ENCODE measurements at places on chromosomes 6 and 20. TPM values are rescaled to one million over a fixed set of nuclear protein-coding genes. Genes with fewer than 3 reads are reported as not detected.
A peak's percentile ranks its signal among the peaks of the same experiment; 100 is the strongest.

GRCh38 chr20:38178065-38178491, 13.0 kb upstream of the TGM2 start:
- no peak for DNase-seq

GRM1 gene
- total RNA-seq: 0.16 TPM

GRCh38 chr6:131918650-131919355, 32.4 kb downstream of the CCN2 start:
- no peak for DNase-seq

GRCh38 chr20:50450881-50451752, 59.1 kb upstream of the PTPN1 start:
- peak; percentile 47 for DNase-seq

CDK19 gene
- total RNA-seq: 15.0 TPM

GRCh38 chr6:22308939-22309338, 12.1 kb upstream of the PRL start:
- DNase-seq: no peak

NKX2-2 gene
- total RNA-seq: not detected

GRCh38 chr6:37236921-37237320, 20.7 kb upstream of the TBC1D22B start:
- DNase-seq: no peak

GRCh38 chr20:31835977-31836852, 9.2 kb downstream of the FOXS1 start:
- peak; percentile 76 for DNase-seq

SYS1 gene
- 55.0 TPM for total RNA-seq

- no peak for DNase-seq
These were observed 743 bp downstream of the CMTR1 start for GRCh38 chr6:37433657-37434271.

- DNase-seq: no peak
These were observed 123.8 kb downstream of the TAF4 start for GRCh38 chr20:61941721-61942405.

GSTA3 gene
- total RNA-seq: not detected

DNA sequence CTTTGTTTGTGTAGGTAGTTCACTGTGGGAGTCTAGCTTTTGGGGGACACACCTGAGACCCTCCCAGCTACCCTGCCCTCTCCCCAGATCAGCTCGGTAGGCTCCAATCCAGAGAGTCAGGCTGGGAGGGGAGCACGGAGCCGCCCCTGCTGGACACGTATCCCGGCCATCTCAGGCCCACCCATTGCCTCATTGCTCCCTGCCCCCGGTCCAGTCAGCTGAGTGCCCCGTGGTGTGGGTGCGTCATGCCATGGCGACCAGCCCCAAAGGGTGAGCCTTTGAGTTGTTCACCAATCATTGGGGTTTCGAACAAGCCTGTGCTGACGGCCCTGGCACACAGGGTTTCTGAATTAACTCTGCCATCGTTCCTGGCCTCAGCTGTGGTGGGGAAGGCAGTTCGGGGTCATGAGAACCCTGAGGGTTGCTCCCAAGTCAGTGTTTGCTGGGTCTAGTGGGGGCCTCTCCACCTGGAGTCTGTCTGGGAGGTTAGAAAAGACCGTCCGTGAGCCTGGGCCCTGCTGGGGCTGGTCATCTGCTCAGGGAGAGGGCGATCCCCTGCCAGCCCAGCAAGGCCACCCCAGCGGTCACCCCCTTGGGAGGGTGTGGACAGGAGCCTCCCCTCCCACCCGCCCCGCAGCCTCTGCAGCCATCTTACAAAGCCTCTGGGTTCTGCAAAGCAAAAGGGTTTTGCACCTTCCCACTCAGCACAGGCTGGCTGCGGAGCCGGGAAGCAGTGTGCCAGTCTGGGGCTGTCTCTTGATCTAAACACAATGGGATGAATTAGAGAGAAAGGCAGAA, 34.5 kb downstream of the NTSR1 start:
- no peak for DNase-seq

DNA sequence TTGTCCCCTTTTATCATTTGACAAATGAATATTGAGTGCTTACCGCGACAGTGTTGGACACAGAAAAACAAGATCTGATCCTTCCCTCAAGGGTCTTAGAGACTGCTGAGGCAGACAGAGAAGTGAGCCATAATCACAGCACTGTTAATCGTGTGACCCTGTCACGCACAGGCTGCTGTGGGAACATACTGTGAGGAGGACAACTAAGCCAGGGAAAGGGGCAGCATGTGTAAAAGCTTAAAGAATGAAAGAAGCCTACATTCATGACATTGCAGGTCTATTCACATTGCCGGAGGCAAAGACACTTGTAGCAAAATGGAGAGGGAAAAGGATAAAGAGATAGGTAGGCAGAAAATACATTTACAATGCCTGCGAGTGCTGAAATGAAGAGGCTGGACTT, 32.7 kb downstream of the TRDN start:
- DNase-seq: no peak

AKAP7 gene
- total RNA-seq: 8.5 TPM

DNA sequence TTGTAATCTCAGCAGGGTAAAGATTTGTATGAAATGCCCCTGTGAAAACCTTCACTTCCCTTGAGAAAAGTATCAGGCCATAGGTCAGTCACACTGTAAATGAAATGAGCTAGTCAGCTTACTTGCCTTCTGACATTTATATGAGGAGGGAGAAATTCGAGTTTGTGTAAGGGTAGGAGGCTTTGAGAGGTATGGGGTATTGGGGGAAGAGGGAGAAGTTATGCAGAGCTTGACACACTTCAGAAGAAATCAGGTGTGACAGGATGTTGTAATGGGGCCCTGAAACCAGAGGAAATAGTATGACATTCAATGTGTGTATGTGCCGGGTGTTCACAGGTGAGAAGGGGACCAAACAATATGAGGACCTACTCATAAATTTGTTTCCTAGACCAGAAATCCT, 64.2 kb upstream of the CCN6 start:
- no peak for DNase-seq

GRCh38 chr20:37901654-37902503, 1.0 kb upstream of the VSTM2L start:
- DNase-seq: no peak

GRCh38 chr6:24313251-24314141, 44.4 kb downstream of the DCDC2 start:
- DNase-seq: no peak

TMEM14C gene
- total RNA-seq: 97.9 TPM

GRCh38 chr6:6397842-6398241, 77.4 kb upstream of the F13A1 start:
- no peak for DNase-seq

DNA sequence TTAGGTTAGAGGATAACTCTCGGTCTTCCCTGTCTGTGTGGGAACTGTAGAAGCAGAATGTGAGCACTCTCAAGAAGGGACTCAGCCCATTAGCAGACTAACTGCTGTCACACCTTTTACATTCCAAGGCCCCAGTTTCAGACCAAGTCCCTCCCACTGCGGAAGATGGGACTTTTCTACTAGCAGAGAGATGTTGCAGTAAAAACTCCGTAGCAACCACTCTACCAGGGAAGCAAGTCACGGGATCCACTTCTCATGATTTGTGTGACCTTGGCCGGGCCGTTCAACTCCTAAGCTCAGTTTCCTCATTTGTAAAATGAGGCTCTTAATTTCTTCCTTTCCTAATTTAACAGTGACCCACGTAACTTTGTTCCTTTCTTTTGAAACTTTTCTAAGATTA, 77.1 kb upstream of the SLC4A11 start:
- no peak for DNase-seq

TMEM63B gene
- total RNA-seq: 21.1 TPM

SERPINB6 gene
- 134 TPM for total RNA-seq

EDN1 gene
- 3.6 TPM for total RNA-seq

MYCT1 gene
- 65.6 TPM for total RNA-seq

CRISP2 gene
- total RNA-seq: not detected

- no peak for DNase-seq
These were observed 303 bp downstream of the ILRUN start for GRCh38 chr6:34696189-34696738.

DNA sequence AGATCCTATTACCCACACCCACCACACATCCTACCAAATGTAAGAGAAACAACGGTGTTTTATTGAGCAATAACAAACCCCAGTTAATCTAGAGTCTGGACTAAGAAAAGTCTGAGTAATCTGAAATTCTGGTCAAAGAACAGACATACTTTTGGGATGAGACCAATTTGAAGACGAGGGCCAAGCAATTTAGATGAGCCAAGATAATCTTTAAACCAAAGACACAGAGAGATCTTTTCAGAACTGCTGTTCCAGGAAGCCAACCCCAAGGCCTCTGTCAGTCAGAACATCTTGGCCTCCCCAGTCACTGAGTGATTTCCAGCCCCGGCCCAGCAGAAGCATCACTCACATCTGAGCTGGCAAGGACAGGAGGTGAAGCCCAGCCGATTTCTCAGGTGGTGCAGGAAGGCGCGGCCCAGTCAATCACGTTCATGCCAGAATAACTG, 118.5 kb upstream of the SYNDIG1 start:
- DNase-seq: no peak

DNA sequence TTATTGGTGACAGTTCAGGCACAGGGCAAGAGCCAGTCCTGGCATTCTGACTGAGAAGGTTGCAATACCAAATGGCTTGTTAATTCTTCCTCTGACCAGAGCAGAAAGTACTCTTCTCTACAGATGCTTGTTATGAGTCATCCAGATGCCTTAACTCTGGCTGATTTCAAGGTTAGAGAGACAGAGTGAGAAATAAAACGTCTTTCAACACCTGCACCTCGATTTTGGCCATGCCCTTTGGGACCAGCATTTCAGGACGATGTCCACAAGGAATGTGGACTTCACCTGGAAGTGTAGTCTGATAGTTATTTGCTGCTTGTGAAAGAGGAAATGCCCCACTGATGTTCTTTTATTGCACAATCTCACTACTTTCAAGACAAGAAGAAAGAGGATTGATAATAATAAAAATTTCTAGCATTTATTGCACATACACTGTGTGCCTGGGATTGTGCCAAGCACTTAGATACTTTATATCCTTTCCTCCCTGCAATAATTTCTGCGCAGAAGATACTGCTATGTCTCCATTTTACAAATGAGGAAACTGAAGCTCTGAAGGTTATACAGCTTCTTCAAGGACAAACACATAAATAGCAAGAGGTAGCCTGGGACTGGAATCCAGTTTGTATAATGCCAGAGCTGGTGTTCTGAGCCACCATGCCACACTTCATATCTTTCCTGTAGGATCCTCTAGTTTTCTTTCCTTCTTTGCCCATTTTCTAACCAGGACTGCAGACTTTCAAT, 33.5 kb upstream of the MCM3 start:
- no peak for DNase-seq

DNA sequence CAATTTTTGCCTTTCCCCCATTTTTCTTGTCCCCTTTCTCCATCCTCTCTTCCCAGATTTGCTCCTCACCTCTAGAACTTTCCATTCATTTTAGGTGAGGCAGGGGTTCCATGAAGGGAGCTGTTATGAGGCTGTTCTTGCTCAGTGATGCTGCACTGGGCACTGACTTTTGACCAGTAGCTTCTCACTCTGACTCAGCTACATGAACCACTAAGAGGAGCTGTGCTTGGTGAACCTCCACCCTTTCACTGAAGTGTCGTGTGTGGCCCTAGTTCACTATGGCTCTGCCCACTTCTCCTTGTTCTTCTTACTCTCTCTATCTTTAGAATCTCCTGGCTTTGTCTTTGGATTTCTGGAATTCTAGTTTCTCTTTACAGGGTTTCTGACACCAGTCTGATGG, 307.1 kb upstream of the RNF24 start:
- DNase-seq: no peak

RFX6 gene
- total RNA-seq: not detected

- no peak for DNase-seq
These were observed 497.4 kb upstream of the SULF2 start for GRCh38 chr20:48282591-48283228.

CGA gene
- not detected for total RNA-seq

GRCh38 chr20:49306903-49307620, 29.2 kb upstream of the ZNFX1 start:
- no peak for DNase-seq

TMEM244 gene
- not detected for total RNA-seq

DNA sequence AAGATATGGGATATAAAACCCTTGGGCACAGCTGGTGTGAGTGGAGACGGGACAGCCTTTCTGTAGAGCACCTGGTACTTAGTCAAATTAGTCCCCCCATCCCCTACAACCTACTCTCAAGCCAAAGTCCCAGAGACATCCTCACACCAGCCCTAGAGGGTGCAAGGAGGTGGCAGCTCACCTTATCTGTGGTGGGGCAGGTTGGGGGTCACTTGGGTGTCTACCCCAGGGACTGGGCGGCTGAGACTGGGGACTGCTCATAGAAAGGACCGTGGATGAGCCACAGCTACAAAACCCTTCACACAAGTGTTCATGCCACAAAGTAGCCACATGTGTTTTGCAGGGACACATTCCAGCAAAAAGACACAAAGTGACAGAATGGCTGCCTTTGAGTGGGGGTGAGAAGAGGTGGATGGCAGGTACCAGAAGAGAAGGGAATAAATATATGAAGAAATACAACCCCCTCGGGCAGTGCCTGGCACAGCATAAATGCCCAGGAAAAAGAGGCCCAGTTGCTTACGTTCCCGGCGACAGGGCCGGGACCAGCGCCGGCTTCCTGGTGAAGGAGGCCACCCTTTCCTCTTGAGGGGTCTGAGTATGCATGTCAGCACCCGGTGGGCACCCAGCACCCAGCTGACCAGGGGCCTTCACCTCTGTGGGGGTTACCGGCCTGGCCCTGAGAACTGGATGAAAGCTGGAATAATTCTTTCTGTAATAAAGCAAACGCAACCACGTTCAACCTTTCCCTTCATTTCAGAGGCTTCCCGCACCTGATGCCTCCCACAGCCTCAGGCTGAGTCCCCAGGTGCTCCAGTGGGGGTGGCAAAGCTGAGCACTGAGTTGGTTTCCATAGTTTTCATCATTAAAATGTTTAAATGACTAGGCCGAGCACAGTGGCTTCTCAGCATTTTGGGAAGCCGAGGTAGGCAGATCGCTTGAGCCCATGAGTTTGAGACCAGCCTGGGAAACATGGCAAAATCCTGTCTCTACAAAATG, 14.4 kb upstream of the CEBPB start:
- no peak for DNase-seq

RSPH4A gene
- 0.84 TPM for total RNA-seq

- no peak for DNase-seq
These were observed at the start of gene SIRPB2 for GRCh38 chr20:1491281-1491840. Gene SIRPB2 (minus strand): TSS chr20:1491420. CDS start chr20:1491359, 61 bp downstream.

DNA sequence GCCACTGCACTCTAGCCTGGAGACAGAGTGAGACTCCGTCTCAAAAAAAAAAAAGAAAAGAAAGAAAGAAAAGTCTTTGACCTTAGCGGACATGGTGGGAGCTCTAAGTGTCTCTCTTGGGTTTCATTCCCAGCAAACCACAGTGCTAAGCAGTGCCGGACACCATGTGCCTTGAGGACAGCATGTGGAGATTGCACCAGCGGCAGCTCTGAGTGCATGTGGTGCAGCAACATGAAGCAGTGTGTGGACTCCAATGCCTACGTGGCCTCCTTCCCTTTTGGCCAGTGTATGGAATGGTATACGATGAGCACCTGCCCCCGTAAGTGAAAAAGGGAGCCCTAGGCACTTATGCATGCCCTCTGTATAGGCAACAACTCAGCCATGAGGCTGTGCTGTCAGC, 79.4 kb downstream of the GFRA4 start:
- DNase-seq: no peak

Measured in omental fat pad (tissue), 4 donors.